Stimulated activated naive CD4-positive, alpha-beta T cell treated with Interleukin-2 at 50 U/mL for 16 hours (primary cell): ENCODE measurements at places on chromosomes 6 and 20.
A peak's percentile ranks its signal among the peaks of the same experiment; 100 is the strongest.

- DNase-seq: no peak
Measured at GRCh38 chr6:36216559-36216958, 20.0 kb downstream of the BRPF3 start.

DNA sequence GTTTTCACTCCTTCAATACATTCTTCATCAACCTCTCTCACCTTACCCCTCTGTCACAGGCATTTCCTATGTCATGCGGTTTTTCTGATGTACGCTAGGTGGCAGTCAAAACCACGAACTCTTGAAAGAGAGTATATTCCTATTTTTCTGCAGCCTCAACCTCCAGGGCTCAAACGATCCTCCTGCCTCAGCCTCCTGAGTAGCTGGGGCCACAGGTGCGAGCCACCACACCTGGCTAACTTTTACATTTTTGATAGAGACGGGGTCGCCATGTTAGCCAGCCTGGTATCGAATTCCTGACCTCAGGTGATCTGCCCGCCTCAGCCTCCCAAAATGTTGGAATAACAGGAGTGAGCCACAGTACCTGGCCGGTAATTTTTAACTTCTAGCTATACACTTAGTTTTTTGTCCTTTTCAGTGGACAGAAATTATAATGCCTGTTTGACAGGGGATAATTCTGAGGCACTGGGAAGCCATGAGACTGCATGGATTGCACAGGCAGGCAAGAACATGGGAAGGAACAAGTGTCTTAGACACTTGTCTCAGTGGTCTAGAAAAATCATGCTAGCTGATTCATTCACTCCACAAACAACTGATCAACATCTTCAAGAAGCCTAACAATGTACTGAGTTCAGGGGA lies 22.5 kb upstream of the HFE start:
- DNase-seq: peak; percentile 17

DNA sequence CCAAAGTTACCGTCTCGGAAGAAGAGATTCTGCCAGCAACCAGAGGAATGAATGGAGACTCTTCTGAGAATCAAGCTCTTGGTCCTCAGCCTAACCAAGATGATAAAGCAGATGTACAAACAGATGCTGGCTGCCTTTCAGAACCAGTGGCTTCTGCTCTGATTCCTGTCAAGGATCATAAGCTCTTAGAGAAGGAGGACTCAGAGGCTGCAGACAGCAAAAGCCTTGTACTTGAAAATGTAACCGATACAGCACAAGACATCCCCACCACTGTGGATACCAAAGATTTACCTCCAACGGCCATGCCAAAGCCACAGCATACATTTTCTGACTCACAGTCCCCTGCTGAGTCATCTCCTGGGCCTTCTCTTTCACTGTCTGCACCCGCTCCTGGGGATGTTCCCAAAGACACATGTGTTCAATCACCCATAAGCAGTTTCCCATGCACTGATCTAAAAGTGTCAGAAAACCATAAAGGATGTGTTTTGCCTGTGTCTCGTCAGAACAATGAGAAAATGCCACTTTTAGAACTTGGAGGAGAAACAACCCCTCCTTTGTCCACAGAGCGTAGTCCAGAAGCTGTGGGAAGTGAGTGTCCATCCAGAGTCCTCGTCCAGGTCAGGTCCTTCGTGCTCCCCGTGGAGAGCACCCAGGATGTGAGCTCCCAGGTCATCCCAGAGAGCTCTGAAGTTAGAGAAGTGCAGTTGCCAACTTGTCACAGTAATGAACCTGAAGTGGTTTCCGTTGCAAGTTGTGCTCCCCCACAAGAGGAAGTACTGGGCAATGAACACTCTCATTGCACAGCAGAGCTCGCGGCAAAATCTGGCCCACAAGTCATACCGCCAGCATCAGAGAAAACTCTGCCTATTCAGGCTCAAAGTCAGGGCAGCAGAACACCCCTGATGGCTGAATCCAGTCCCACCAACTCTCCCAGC lies 109.6 kb downstream of the RTN4IP1 start:
- DNase-seq: peak; percentile 79

GRCh38 chr6:123467392-123467791 lies 169.4 kb downstream of the TRDN start:
- DNase-seq: no peak

GRCh38 chr6:135195522-135195921 lies 14.4 kb downstream of the MYB start:
- DNase-seq: no peak

DNA sequence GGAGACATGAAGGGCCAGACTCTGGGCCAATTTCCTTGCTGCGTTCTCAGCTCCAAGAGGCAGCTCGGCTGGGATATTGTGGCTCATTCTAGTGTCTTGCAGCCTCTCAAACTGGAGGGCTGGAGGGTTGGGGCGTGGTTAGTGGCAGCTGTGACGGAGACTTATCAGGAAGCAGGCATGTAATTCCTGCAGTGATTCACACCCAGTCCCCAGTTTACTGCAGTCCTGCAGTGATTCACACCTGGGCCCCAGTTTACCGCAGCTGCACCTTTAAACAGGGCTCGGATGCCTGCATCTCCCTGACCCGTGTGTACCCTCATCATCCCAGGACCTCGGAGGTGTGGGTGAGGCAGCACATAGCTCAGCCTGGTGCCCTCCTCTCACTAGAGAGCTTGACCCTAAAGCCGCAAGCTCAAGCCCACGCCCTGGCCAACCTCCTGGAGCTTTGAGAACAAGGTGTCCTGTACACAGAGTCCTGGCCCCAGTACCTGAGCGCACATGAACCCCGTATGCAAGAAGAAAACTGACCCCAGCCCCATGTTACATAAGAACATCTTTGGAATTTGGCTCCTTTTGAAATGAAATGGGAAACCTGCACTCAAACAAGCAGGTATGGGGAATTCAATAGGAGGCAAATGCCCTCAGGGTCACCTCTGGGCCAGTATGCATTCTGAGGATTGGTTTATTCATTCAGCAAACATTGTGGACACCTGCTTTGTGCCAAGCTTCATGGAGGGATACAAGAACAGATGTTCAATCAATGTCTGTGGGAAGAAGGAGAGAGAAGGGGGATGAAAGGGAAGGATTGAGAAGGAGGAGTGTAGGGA lies 55.3 kb upstream of the FAM83D start:
- DNase-seq: peak; percentile 56

- DNase-seq: no peak
Measured at GRCh38 chr6:5202941-5203340, 57.8 kb downstream of the LYRM4 start.

- no peak for DNase-seq
Measured at GRCh38 chr6:129344379-129344778, 365.6 kb downstream of the ARHGAP18 start.

DNA sequence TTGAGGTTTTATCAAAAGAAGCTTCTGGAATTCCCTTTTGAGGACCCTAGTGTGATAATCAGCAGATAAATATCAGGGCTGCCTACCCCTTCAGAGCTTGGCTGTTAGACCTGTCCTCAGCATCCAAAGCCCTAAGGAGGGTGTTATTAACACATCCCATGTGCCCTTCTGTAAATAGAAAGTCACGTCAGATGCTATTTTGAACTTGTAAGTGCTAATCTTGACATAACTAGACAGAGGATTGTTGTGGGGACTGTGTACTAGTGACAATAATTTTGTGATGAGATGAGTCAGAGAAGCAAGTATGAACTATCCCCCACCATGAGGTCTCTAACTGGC lies 4.9 kb upstream of the LAMA4 start:
- no peak for DNase-seq
